ENCODE measurements at places on chromosomes 2 and 18. TPM values are rescaled to one million over a fixed set of nuclear protein-coding genes. Genes with fewer than 3 reads are reported as not detected.

The C2orf42 gene
- total RNA-seq, result 13.5 TPM

The UPP2 gene
- total RNA-seq, result not detected

The GPAT2 gene
- total RNA-seq, result not detected

The OXER1 gene
- 0.52 TPM for total RNA-seq

The ALPI gene
- not detected for total RNA-seq

The ERFE gene
- total RNA-seq, result 24.2 TPM

The KLHL30 gene
- 0.96 TPM for total RNA-seq

The GKN1 gene
- total RNA-seq, result not detected

The ZSWIM2 gene
- 0.06 TPM for total RNA-seq

The TIGD1 gene
- 5.0 TPM for total RNA-seq

The CD8A gene
- total RNA-seq, result not detected

The STK11IP gene
- total RNA-seq, result 11.6 TPM

The DSG1 gene
- not detected for total RNA-seq

The IL1RL1 gene
- total RNA-seq, result not detected

The LRRC30 gene
- total RNA-seq, result not detected

The TCF4 gene
- total RNA-seq, result 30.8 TPM

The CRYBA2 gene
- total RNA-seq, result not detected

The ABCG5 gene
- not detected for total RNA-seq

The HOXD12 gene
- total RNA-seq, result not detected

The ASIC4 gene
- total RNA-seq, result not detected

All from LHCN-M2 (cell line).